Activated gamma-delta T cell (primary cell): ENCODE measurements at places on chromosomes 6 and 20.

DNA sequence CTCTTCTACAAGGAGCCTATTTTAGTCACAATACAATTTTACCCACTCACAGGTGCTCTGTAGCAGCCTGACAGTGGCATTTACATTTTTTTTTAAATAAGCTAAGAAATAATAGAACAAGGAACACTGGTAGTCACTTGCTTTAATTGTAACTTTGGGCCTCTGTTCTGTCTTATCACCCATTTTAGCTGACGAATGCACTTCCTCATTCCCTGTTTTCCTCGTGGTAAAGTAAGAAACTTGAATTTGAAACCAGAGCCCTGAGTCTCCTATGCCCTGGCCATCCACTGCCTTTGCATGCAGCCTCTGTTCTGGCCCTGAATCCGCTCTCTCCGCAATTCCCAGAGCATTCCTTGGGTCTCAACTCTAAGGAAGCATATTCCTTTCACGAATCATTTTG lies 550.6 kb downstream of the PTPRT start:
- no peak for DNase-seq

DNA sequence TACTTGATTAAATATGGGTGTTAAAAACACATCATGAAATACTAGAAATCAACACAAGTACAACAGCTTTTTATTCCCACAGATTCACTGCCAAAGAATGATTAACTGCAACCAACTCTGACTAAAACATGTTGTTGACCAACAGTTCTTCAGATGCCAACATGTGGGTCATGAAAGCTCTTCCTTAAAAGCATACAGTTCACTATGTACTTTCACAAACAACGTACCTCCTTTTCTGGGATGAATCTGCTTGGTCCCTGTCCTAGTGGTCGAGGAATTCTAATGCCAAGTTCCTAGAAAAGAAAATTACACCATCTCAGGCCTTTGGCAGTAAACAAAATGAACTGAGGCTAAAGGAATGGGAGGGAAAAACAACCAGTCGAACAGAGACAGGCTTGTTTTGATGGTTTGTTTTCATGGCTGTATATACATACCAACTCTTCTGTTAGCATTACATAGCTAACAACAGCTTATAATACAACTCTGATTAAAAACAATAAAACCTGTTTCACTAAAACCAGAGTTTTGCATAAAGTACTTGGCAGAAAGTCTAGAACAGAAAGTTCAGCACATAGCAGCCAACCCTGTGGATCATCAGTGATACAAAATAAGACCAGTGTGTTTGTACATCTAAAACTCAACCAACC lies 92.5 kb downstream of the SESN1 start:
- DNase-seq, result no peak

- DNase-seq, result no peak
Observed at GRCh38 chr6:106540432-106540831, 88.9 kb downstream of the RTN4IP1 start.

DNA sequence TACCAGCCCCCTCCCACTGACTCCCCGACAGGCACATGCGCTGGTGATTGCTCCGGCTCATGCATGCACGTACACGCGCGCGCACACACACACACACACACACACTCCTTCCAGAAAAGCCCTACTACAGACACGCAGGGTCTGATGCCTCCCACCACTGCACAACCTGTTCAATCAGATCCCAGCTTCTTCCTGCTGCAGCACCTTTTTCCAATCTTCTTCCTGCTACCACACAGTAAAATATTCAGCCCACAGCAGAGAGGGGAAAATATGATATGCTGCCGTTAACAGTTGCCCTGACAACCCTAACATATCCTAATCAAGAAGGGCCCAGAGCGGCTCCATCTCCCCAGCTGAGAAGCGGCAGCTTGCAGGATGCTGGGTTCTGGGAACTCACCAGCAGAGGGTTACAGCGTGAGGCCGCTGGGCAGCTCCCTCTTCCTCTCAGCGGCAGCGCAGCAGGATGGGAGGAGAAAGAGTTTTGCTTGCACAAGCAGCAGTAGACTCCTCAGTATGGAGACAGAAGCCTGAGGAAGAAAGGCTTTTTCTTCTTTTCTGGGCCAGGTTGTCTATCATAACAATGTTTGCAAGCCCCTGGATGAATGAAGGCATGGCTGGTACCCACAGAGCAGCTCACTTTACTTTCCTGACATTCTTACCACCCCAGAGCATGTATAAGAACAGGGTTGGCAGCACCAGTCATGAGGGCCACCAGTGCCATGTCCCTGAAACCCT lies 23.9 kb downstream of the MAP7 start:
- DNase-seq, result no peak

- DNase-seq, result no peak
Observed at GRCh38 chr6:97850458-97851212, 567.6 kb upstream of the MMS22L start.

DNA sequence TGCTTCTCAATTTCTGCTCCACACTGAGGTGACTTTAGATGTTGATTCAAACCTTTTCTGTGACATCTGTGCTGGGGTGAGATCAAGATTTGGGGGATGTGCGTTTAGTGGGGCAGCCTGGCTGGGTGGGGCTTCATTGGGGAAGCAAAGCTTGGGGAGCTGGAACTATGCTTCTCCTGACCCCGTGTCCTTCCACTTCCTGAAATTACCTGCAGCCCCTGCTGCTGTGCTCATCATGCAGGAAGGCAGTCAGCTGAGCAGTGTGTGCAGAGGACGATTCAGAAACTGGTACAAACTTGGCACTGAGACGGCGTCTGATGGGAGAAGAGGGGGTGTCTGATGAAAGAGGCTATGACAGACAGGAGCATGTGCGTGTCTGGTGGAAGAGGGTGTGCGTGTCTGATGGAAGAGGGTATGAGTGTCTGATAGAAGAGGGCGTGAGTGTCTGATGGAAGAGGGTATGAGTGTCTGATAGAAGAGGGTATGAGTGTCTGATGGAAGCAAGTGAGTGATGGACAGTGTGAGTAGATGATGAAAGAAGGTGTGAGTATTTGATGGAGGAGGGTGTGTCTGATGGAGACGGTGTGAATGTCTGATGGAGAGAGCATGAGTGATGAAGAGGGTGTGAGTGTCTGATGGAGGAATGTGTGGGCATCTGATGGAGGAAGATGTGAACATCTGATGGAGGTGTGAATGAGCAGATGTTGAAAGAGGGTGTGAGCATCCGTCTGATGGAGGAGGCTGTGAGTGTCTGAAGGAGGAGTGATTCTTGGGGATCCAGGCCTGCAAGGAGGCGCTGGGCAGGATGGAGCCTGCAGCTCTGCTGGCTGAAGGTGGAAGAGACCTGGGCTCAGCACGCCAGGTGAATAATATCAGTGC lies 103.4 kb downstream of the SYCP2 start:
- DNase-seq, result no peak

DNA sequence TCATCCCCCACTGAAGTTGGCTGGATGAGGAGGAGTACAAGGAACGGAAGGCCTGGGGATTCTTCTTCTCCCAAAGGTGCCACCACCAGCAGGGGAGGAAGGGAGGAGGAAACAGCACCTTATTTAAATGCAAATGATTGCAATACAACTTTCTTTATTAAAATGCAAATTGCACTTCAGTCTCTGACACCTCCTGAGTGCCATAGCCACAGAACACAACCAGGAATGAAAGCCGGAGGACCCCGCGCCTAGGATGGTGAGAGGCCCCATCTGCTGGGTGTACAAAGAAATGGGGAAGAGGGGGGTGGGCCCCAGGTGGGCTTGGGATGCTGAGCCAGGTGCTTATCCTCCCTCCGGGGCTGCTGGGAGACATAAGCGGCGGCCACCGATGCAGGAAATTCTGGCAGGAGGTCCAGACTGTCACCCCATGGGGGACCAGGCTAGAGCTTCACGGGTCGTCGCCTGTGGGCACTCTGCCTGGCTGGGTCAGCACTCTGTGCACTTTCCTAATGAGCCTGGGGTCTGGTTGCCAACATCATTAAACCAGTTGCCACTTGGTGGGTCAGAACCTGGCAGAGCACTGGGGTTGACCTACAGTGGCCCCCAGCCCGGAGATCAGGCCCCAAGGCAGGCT lies 154.2 kb upstream of the MLN start:
- DNase-seq, result no peak

GRCh38 chr20:51542571-51543421 lies at the start of gene NFATC2:
TSS of gene NFATC2 (minus strand) at chr20:51542719. CDS start at chr20:51542499, 220 bp downstream.
- DNase-seq, result peak; percentile 51

DNA sequence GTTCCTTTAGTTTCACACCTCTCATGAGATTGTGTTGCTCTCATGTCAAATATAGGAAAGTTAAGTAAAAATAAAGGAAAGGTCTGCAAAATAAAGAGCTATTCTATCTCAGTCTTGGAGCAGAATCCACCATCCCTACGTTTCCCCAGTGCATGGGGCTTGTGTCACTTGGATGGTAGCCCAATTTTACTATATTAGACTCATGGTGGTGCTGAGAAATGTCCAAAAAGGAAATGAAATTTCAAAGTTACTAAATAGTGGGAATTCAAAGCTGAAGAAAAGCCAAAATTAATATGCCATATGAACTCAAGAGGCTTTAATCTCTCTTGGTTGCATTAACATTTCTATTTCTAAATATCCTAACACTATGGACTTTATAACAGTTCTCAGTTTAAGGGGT lies 1283.3 kb upstream of the GJE1 start:
- no peak for DNase-seq

DNA sequence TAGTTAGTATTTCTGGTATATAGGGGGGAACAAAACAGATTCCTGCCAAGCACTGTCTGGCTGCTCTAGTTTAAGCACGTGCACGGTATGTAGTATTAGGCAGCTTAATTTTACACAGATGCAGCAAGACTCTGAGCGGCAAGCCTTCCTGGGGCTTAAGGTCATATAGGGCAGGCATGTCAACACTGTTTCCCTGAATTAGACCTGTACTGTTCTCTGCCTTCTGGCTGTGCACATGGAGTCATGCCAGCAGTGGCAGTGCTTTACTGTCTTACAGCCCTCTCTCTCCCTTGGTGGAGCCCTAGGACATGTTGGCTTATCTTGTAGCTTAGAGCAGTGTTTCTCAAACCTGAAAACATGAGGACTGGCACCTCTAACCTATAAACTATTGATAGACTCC lies 56.6 kb downstream of the PHF20 start:
- no peak for DNase-seq
